ENCODE measurements at places on chromosomes 11 and 22. TPM values are rescaled to one million over a fixed set of nuclear protein-coding genes. Genes with fewer than 3 reads are reported as not detected.

CTSW gene
- total RNA-seq = not detected

DNA sequence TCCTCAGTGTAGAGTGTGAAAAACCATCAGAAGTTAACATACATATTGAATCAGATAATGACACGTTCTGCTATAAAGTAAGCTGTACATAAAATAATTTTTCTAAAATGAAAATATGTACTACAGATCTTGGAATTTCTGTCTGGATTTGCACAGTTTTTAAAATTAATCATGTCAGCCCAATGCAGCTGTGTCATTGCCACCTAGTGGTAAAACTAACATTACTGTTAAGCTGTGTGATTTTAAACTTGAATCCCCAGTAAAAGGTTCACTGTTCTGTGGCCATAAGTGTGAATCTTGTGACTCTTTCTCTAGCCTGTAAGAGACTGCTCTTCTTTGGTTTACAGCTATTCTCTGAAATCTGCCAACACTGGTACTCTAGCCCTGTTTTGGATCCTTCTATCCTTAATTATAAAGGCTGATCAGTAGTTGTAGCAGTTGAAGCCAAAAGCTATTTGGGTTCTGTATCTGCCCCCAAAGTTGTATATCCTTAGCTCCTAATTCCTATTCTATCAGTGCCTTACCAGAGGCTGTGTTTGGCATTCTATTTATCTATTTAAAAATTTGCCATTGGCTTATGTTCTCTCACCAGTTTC, 4.0 kb downstream of the JRKL start:
- H3K4me3 ChIP-seq = no peak overlapping the region
- H3K4me1 ChIP-seq = peaks cover 14% of the 10 kb centered on the region
- no peak overlapping the region for H3K27ac ChIP-seq
- peaks cover 8% of the 10 kb centered on the region for H3K27me3 ChIP-seq

DNA sequence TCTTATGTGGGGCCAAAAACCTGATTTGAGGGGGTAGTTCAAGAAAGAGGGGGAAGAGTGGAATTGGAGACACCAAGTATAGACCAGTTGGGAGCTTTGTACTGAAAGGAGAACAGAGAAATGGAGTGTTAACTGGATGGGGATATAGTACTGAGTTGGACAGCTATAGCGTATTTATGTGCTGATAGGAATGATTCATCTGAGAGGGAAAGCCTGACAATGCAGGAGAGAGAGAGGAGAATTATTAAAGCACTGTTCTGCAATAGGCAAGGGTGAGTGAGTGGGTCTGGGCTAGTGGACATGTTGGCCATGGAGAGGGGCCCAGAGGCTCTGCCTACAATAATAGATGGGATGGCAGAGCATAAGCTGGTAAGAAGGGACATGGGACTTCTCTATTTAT, 52.9 kb upstream of the PITPNB start:
- no peak for DNase-seq
- H3K4me1 ChIP-seq = peaks cover 6% of the 10 kb centered on the region
- no peak overlapping the region for H3K4me3 ChIP-seq
- 0 out of 2 replicates have a peak, but pooled peaks cover 4% of the 10 kb centered on the region for H3K36me3 ChIP-seq
- H3K27ac ChIP-seq = no peak overlapping the region

- DNase-seq = no peak
- H3K27me3 ChIP-seq = no peaks in the 10 kb centered on the region
- no peak overlapping the region for H3K4me3 ChIP-seq
- H3K36me3 ChIP-seq = no peaks in the 10 kb centered on the region
- no peaks in the 10 kb centered on the region for H3K4me1 ChIP-seq
Observed at GRCh38 chr11:33234397-33235190, 22.6 kb upstream of the HIPK3 start.

GRCh38 chr11:118219732-118220131, 5.1 kb downstream of the JAML start:
- peaks cover 3% of the 10 kb centered on the region for H3K4me1 ChIP-seq
- H3K27me3 ChIP-seq = peaks cover 6% of the 10 kb centered on the region
- no peak overlapping the region for H3K27ac ChIP-seq
- H3K4me3 ChIP-seq = no peak overlapping the region
- DNase-seq = no peak

- no peak overlapping the region for H3K27ac ChIP-seq
- H3K27me3 ChIP-seq = no peaks in the 10 kb centered on the region
- peaks cover 26% of the 10 kb centered on the region for H3K36me3 ChIP-seq
- no peaks in the 10 kb centered on the region for H3K4me1 ChIP-seq
- no peak for DNase-seq
- no peak overlapping the region for H3K4me3 ChIP-seq
Observed at GRCh38 chr22:44248926-44249325, 63.8 kb downstream of the SHISAL1 start.

All from WTC11 (cell line).